ENCODE measurements at places on chromosomes 7 and 10.

DNA sequence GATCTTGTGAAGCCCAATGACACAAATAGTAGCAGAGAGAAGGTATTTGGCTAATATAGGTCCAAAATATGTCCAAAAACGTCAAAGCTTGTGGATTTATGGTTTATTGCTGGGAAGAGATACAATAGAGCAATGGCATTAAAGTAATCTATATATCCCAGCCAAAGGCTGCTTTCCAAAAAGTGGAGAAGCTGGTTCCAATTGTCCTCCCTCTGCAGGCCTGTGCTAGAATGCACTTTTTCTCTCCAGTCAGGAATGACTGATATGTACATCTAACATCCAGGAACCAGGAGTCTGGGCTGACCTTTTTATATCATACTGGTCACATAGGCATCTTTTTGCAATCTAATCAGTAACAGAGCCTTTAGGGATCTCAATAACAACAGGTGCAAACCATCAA, 167.1 kb upstream of the FAM3C start:
- no peak for DNase-seq

DNA sequence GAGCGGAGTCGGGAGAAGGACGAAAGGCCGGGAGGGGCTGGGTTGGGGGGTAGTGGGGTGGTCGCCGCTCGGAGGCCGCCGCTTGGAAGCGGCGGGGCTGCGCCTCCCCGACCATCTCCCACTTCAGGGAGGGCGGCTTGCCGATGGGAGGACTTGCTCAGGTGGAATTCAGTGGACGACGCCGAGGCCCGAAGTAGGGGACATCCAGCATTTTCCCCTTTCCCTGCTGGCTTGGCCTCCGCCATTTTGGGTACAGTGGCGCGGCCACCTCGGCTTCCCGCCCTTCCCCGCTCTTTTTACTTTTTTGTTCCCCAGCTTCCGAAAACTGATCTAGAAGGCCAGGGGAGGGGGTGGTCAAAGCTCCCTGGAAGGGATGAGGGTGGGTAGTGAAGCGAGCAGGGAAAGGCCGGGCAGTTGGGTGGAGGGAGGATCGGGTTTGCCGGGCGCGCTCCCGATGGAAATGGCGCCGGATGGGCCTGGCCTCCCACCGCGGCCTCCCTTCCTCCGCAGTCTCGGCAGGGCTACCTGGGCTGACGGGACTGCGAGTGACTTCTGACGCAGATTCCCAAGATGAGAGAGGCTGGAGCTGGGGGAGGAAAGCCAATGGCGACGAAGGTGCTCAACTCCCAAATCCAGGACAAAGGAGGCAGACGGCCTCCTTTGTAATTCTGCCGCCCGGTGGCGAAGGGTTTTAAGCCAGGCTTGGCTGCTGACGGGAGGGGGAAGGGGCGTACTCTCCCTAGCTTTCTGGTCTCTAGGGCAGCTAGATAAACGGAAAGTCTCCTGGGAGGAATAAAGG, at the start of gene PBLD:
Gene PBLD, minus strand, starts transcription at position 670 of the 799 bp plus-strand sequence. CDS start 26,084 bp downstream, outside the sequence.
- peak; percentile 59 for DNase-seq

- DNase-seq = no peak
Measured at GRCh38 chr10:76089556-76090180, 658.2 kb downstream of the LRMDA start.

DNA sequence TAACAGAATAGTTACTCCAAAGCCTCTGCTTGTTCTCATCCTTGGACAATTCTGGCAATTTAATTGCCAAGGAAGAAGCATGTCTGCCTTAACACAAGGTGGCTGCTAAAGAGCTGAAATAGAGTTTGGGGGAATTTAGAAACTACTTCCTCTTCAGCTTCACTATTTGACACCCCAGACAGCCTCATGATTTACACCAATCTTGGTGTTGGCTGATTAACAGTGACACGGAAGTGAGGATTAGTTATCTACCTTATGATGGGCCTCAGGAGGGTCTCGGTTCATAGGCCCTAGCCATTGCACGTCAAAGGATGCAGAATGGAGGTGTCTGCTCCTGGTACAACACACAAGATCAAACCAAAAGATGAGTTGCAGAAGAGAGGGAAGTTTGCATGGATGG, 102.4 kb downstream of the RELN start:
- DNase-seq = no peak

GRCh38 chr10:60611291-60611747, 167.0 kb upstream of the CDK1 start:
- DNase-seq = no peak

- peak; percentile 92 for DNase-seq
Measured at GRCh38 chr10:29630205-29631048, 4.3 kb downstream of the SVIL start.

GRCh38 chr7:142711196-142711595, 38.1 kb upstream of the PRSS1 start:
- no peak for DNase-seq

DNA sequence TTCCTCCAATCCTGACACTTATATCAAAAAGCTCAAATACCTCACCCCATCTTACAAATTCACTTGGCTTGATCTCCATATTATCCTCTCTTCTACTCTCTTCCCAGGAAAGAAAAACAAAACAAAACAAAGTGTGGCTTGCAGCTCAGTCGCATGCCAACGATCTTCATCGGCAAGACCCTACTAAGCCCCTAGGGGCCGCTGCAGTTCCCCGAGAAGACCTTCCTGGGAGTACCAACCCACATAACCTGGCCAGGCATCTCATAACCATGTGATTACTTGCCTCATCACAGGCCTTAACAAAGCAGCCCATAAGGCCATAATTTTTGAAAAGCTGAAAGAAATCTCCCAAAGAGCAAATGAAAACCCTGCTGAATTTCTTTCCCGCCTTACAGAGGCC, 103.7 kb downstream of the ZNF92 start:
- no peak for DNase-seq

DNA sequence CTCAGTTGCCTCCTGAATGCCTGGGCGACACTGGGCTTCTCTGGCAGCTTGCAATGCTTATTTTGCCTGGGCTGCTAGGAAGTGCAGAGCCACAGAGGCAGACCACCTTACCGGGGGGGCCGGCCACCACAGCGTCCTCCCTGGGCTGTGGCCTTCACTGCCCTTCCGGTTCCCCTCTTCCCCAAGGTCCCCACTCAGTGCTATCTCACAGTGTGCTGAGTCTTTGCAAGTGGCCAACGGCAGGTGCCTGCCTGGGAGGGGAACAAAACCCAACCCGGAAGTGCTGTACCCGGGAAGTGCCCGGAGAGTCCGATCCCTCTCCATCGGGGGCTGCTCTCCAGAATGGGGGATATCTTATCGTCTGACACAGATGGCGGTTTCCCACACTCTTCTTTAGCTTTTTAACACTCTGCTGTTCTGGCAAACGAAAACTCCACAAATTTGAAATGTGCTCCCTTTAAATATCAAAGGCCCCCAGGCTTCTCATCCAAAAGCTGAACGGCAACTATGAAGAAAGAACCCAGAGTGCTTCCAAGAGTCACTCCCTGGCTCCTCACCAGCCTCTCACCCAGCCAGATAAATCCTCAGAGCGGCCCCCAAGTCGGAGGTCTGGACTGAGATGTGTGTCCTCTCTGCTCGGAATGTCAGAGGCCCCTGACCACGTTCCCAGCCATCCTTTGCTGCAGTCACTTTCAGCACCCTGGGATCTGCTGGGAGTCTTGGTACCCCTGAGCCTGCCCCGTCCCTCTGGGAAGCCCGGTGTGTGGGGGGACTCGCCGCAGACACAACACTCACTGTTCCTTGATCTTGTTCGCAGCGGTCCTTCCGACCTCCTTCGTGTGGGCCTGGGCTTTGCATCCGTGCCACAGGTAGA, 165.1 kb downstream of the SVIL start:
- no peak for DNase-seq

- no peak for DNase-seq
Measured at GRCh38 chr7:20831956-20832355, 45.3 kb upstream of the SP8 start.

DNA sequence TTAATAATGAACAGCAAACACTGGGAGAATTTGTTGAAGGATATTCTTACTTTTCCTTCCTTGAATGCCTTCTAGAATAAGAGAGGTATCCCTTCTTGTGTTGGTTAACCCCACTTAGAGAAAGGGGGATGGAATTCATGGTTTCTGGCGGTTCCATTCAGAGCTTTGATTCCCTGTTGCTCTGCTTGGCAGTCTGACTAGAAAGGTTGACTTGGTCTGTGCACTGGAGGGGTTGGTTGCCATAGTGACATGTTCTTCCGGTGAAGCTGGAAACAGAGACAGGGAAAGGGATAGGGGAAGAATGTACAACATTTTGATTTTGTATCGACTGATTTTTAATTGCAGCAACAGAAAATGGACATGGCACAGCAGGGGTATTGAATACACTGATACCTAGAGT, 2.5 kb downstream of the TMEM178B start:
- DNase-seq = no peak

DNA sequence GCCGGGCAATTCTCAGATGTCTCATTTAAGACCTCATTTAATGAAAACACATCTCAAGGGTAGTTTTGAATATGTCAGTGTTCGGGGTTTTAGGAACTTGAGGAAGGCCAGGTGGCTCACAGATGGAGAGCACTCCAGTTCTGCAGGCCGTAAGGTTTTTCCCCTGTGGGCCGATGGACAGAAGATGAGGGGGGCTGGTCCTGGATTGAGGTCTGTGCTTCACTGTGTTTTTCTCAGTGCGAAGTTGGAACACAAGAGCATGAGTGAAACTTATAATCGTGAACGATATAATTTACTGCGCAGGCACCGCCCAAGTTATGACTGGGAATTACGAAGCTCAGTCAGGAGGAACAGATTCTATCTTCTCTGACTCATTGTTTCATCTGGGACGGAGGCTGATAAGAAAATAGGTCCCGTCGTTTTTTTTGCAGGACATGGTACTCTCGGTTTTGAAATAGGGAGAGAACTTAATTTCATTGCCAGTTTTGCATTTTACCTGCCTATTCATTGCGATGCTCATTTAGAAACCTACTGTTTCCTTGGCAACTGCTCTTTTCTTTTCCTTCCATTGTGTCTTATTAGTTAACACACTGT, 591.0 kb upstream of the PFKP start:
- DNase-seq = peak; percentile 23

GRCh38 chr7:204326-204725, 12.0 kb downstream of the FAM20C start:
- no peak for DNase-seq

- DNase-seq = peak; percentile 92
Measured at GRCh38 chr7:101411508-101411874, 48.8 kb downstream of the COL26A1 start.

DNA sequence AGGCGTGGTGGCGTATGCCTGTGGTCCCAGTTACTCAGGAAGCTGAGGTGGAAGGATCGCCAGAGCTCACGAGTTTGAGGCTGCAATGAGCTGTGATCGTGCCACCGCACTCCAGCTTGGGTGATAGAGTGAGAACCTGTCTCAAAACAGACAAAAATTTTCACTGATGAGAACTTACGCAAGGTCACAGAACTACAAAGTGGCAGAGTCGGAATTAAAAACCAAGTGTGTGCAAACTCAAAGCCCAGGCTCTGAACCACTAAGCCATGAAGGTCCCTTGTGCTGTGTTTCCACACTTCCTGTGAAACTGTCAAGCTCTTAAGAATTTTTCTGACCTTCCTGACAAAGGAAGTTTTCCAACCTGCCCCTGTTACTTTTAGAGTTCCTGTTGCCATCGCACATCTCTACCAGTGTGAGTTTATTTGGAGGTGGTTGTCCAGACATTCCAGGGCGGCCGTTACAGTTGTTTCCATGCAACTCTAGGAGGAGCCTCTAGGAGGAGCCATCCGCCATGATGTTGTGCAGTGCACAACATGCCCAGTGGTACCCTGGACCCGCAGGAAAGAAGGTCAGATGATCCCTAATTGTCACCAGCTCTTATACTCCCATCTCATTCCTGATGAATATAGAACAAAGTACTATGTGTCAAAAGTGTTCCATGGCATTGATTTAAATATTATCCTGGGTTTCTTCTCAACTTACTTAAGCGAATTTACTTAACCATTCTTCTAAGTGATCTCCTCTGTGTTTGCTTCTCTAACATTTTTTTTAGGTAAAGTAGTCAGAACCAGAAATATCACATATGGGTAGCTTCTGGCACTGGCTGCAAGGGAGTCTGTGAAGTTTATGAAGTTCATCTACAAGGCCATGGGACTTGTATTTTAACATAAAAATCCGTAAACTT, 49.0 kb upstream of the LYZL1 start:
- peak; percentile 92 for DNase-seq

DNA sequence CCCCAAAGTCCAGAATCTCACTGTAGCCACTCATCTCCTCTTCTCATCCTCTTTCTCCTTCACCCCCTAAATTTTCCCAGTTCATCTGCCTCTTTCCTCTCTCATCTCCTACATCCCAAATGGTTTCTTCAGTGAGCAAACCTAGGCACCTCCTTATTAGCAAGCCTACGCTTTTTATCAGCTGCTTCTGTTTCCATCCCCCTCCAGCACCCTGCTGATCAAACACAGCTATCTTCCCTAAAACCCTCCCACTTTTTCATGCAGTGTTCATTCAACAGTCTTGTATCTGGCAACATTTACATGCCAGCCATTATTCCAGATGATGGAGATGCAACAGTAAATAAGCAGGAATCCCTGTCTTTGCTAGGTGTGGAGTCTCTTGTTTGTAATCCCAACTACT, 3.3 kb upstream of the ABRAXAS2 start:
- DNase-seq = no peak

GRCh38 chr10:70935125-70935625, 46.8 kb upstream of the PCBD1 start:
- no peak for DNase-seq

- DNase-seq = no peak
Measured at GRCh38 chr7:54343511-54343910, 198.7 kb upstream of the VSTM2A start.

- DNase-seq = no peak
Measured at GRCh38 chr10:112805701-112806100, 144.3 kb upstream of the TCF7L2 start.

DNA sequence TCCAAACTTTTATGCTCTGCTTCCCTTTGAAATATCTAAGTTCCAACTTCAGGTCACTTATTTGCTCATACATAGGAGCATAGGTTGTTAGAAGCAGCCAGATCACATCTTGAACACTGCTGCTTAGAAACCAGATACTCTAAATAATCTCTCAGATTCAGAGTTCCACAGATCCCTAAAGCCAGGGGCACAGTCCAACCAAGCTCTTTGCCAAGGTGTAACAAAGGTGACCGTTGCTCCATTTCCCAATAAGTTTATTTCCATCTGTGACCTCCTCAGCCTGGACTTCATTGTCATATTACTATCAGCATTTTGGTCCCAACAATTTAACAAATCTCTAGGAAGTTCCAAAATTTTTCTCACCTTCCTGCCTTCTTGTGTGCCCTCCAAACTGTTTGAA, 52.8 kb downstream of the TRIM24 start:
- no peak for DNase-seq

GRCh38 chr7:130912082-130912861, 178.3 kb upstream of the KLF14 start:
- DNase-seq = no peak

Measured in MV-4-11 (cell line).